Peyer's patch (tissue), 4 donors: ENCODE measurements at places on chromosomes 2 and 18. TPM values are rescaled to one million over a fixed set of nuclear protein-coding genes. Genes with fewer than 3 reads are reported as not detected.

SPATA3 gene
- total RNA-seq: not detected

MTA3 gene
- total RNA-seq: 22.8 TPM

RASGRP3 gene
- total RNA-seq: 12.7 TPM

GRCh38 chr2:160934991-160935390 lies 225.2 kb upstream of the TANK start:
- DNase-seq: no peak
